ENCODE measurements at places on chromosomes 2 and 18. TPM values are rescaled to one million over a fixed set of nuclear protein-coding genes. Genes with fewer than 3 reads are reported as not detected.

Gene IL1A
- total RNA-seq, result not detected

Gene NOL4
- not detected for total RNA-seq

Gene EN1
- total RNA-seq, result not detected

DNA sequence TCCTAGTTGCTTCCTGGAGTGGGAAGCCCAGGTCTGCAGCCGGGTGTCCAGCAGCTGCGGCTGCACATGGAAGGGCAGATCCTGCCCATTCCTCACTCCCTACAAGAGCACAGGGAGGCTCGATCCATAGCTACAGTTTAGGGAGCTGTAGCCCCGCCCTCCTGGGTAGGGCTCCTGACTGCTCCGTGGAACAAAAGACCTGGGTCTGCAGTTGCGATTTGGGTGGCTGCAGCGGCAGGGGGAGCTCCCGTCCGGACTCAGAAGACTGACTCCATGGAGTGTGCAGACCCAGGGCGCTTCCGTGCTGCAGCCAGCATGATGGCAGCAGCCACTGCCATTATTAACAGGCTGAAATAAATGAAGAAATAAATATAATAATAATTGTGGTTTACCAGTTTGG, 157.3 kb downstream of the CTNNA2 start:
- H3K4me1 ChIP-seq, result no peaks in the 10 kb centered on the region
- no peak overlapping the region for H3K27ac ChIP-seq
- no peaks in the 10 kb centered on the region for H3K27me3 ChIP-seq
- no peaks in the 10 kb centered on the region for H3K36me3 ChIP-seq

GRCh38 chr2:160652236-160652635, 158.6 kb upstream of the RBMS1 start:
- no peak for DNase-seq
- no peak overlapping the region for H3K4me3 ChIP-seq
- H3K27me3 ChIP-seq, result no peaks in the 10 kb centered on the region
- no peak overlapping the region for H3K27ac ChIP-seq
- no peaks in the 10 kb centered on the region for H3K36me3 ChIP-seq
- H3K4me1 ChIP-seq, result peaks cover 6% of the 10 kb centered on the region

DNA sequence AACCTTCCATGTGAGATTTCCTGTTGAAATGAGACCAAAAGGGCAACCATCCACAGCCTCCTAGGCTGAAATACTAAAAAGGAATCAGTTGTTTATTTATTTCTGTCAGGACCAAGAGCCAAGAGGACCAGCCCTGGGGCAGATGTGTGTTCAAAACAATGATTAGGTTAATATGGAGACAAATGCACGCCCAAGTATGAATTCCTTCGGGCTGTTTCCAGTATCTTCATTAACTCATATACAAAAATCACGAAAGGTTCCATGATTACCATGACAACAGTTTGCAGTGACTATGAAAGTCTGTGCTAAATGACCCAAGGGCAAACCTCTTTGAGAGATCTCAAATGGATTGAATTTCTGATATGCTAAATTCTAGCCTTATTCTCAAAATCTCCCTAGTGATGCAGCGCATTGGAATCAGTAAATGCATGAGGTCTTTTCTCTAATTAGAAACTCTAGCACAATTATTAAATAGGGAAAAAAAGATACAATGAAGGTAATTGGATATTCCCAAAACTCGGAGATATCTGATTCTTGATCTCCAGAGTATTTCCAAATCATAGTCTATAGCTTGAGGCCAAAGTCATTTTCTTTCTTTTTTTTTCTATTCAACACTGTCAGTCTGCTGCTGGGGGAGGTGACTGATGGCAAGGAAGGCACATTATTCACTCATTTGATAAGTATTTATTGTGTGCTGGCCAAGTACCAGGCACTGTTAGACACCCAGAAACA, 35.6 kb downstream of the VIT start:
- no peak for DNase-seq
- no peaks in the 10 kb centered on the region for H3K36me3 ChIP-seq
- H3K27me3 ChIP-seq, result no peaks in the 10 kb centered on the region
- H3K4me1 ChIP-seq, result no peaks in the 10 kb centered on the region
- H3K4me3 ChIP-seq, result no peak overlapping the region

GRCh38 chr2:127085317-127085681, 21.7 kb downstream of the BIN1 start:
- H3K27ac ChIP-seq, result peak overlapping the region; percentile 35
- H3K36me3 ChIP-seq, result no peaks in the 10 kb centered on the region
- DNase-seq, result no peak
- peaks cover 18% of the 10 kb centered on the region for H3K4me1 ChIP-seq
- no peaks in the 10 kb centered on the region for H3K27me3 ChIP-seq
- H3K4me3 ChIP-seq, result no peak overlapping the region

GRCh38 chr18:46460754-46461153, 196.3 kb downstream of the LOXHD1 start:
- no peak for DNase-seq
- H3K27me3 ChIP-seq, result no peaks in the 10 kb centered on the region
- no peak overlapping the region for H3K27ac ChIP-seq

DNA sequence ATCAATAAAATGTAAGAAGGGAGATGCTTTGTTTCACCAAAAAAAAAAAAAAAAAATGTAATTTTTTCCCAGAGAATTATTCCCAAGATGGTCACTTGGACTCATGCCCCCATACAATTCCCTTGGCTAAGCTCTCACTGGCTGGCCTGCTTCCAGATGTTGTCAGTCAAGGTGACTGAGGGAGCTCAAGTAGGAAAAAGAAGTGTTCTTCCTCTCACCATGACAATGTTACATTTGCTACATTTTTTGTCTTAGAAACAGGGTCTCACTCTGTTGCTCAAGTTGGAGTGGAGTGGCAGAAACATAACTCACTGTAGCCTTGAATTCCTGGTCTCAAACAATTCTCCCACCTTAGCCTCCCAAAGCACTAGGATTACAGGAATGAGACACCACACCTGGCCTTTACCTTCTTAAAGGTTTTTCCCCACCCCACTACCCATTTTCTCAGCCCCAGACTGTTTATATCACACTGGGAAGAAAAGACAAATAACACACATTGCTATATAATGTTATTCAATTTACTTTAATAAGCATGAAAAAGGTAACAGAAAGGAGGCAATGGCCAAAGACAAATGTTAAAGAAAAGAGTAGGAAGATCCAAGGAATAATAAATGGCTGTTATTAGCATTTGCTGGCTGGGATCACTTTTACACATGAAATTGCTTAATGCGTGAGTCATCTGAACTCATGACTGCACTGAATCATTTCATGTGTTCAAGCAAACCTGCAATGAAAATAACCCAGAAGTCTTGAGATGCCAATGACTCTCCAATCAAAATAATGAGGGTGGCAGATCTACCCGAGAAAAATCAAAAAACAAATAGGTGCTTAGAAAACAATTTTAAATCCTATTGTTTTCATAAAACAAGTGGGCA, 45.2 kb downstream of the ACVR1 start:
- H3K4me1 ChIP-seq, result peaks cover 3% of the 10 kb centered on the region
- H3K36me3 ChIP-seq, result no peaks in the 10 kb centered on the region
- peak overlapping the region; percentile 61 for H3K27ac ChIP-seq
- peak; percentile 75 for DNase-seq
- no peak overlapping the region for H3K4me3 ChIP-seq

Gene CACNB4
- total RNA-seq, result 3.7 TPM

GRCh38 chr2:241064802-241065354, 37.2 kb downstream of the MTERF4 start:
- H3K4me3 ChIP-seq, result no peak overlapping the region
- H3K27ac ChIP-seq, result no peak overlapping the region
- H3K4me1 ChIP-seq, result no peaks in the 10 kb centered on the region
- no peaks in the 10 kb centered on the region for H3K27me3 ChIP-seq
- H3K36me3 ChIP-seq, result peaks cover 53% of the 10 kb centered on the region
- no peak for DNase-seq

GRCh38 chr2:214019229-214019972, 391.5 kb upstream of the VWC2L start:
- H3K36me3 ChIP-seq, result no peaks in the 10 kb centered on the region
- H3K27me3 ChIP-seq, result no peaks in the 10 kb centered on the region
- no peak overlapping the region for H3K4me3 ChIP-seq
- no peaks in the 10 kb centered on the region for H3K4me1 ChIP-seq
- H3K27ac ChIP-seq, result no peak overlapping the region

Gene XIRP2
- total RNA-seq, result 1.2 TPM

Gene KCNIP3
- 5.2 TPM for total RNA-seq

DNA sequence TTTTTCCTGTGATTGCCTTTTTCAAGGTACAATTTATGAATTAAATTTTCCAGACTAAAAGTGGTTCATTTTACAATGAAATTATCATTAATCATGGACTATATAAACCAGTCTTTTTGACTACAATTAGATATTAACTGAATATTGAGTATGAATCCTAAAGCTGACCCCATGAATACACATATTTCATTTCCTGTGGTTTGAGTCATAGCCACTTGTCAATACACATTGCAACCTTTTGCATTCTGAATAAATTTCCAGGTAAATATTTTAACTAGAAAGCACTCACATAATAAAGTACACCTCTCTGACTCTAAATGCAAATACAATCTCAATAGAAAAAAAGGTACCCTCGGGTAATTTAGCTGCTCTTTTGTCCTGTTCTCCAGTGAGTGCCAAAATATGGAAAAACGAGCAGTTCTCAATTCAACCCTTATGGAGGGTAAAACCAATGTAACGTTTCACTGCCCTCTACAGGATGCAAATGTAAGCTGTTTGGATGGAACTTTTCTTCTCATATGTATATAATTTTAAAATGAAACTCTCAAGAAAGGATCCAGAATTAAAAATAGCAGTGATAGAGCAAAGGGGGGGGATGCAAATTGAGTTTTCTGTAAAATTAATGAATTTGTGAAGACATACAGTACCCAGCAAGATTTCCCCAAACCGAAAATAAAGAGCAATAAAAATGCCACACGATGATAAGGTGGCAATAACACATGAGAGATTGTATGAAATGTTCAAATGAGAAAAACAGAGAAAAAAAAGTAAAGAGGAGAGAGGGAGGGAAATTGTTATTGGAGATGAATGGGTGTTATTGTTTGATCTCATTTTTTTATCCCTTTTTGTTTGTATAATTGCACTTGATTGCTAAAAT, 1795.7 kb upstream of the PIK3C3 start:
- no peaks in the 10 kb centered on the region for H3K27me3 ChIP-seq
- no peak for DNase-seq
- no peaks in the 10 kb centered on the region for H3K36me3 ChIP-seq
- H3K4me1 ChIP-seq, result no peaks in the 10 kb centered on the region

Gene SERPINB10
- total RNA-seq, result not detected

GRCh38 chr18:58676270-58676669, 5.0 kb downstream of the MALT1 start:
- no peaks in the 10 kb centered on the region for H3K36me3 ChIP-seq
- H3K27ac ChIP-seq, result no peak overlapping the region
- no peaks in the 10 kb centered on the region for H3K4me1 ChIP-seq
- DNase-seq, result no peak
- no peaks in the 10 kb centered on the region for H3K27me3 ChIP-seq
- H3K4me3 ChIP-seq, result no peak overlapping the region

- no peak for DNase-seq
- peaks cover 46% of the 10 kb centered on the region for H3K4me1 ChIP-seq
- peak overlapping the region; percentile 89 for H3K27ac ChIP-seq
- no peaks in the 10 kb centered on the region for H3K36me3 ChIP-seq
- no peak overlapping the region for H3K4me3 ChIP-seq
- H3K27me3 ChIP-seq, result no peaks in the 10 kb centered on the region
Observed at GRCh38 chr2:46846536-46846935, 69.1 kb downstream of the MCFD2 start.

- peaks cover 35% of the 10 kb centered on the region for H3K4me1 ChIP-seq
- DNase-seq, result peak; percentile 73
- H3K36me3 ChIP-seq, result no peaks in the 10 kb centered on the region
- no peaks in the 10 kb centered on the region for H3K27me3 ChIP-seq
Observed at GRCh38 chr2:222861411-222862105, 722 bp downstream of the ACSL3 start.

Gene PRSS56
- not detected for total RNA-seq

DNA sequence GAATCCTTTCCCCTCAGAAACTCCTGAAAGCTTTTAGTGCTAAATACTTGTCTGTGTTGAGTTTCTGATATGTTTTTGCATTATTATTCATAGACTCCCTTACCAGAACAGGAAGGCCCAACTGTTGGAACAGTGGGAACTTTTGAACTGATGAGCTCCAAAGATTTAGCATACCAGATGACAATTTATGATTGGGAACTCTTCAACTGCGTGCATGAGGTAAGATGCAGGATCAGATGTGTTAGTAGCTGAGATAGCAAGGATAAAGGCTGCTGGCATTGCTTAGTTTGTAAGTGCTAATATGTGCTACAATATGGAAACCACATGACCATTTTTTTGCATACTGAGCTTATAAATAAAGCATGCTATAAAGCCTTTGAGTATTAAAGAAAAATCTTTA, 49.2 kb upstream of the MAP3K20 start:
- no peaks in the 10 kb centered on the region for H3K27me3 ChIP-seq
- DNase-seq, result no peak
- H3K4me3 ChIP-seq, result no peak overlapping the region
- H3K27ac ChIP-seq, result no peak overlapping the region
- H3K4me1 ChIP-seq, result no peaks in the 10 kb centered on the region
- H3K36me3 ChIP-seq, result no peaks in the 10 kb centered on the region

Gene MRPL44
- total RNA-seq, result 3.8 TPM

- H3K4me3 ChIP-seq, result no peak overlapping the region
- peak overlapping the region; percentile 36 for H3K27ac ChIP-seq
- H3K36me3 ChIP-seq, result no peaks in the 10 kb centered on the region
- no peaks in the 10 kb centered on the region for H3K4me1 ChIP-seq
- no peaks in the 10 kb centered on the region for H3K27me3 ChIP-seq
Observed at GRCh38 chr2:63699549-63699839, 110.7 kb downstream of the MDH1 start.

Gene CNDP1
- not detected for total RNA-seq

Gene SNED1
- 84.3 TPM for total RNA-seq

Gene SALL3
- not detected for total RNA-seq

Gene KCNK3
- total RNA-seq, result 7.2 TPM

DNA sequence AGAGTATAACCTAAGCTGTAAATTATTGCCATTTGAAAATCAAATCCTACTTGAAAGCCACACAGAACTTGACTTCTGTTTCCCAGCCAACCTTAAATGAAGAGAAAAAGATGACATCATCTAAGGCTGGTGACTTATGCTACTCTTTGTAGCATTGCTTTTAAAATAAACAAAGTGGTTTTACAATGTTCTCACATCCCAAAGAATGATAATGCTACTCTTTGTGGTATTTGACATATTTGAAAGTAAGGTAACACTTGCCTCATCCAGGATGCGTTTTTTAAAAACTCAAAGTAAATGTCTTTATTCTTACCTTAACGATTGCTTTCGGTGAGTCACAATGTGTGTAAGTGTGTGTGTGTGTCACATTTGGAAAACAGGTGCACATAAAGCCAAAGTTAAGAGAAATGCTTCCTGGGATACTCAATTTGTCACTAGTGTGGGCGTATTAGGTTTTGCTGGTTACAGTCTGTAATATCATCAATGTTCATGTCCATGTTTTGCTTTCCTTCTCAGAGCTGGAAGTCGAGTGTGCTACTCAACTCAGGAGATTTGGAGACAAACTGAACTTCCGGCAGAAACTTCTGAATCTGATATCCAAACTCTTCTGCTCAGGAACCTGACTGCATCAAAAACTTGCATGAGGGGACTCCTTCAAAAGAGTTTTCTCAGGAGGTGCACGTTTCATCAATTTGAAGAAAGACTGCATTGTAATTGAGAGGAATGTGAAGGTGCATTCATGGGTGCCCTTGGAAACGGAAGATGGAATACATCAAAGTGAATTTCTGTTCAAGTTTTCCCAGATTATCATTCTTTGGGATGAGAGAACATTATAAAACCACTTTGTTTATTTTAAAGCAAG, 2.6 kb downstream of the PMAIP1 start:
- H3K27me3 ChIP-seq, result no peaks in the 10 kb centered on the region
- H3K4me1 ChIP-seq, result peaks cover 14% of the 10 kb centered on the region
- H3K36me3 ChIP-seq, result no peaks in the 10 kb centered on the region
- no peak for DNase-seq
- H3K4me3 ChIP-seq, result no peak overlapping the region

All from ascending aorta (tissue), 2 donors.